ENCODE measurements at places on chromosomes 7 and 10.
A peak's percentile ranks its signal among the peaks of the same experiment; 100 is the strongest.

DNA sequence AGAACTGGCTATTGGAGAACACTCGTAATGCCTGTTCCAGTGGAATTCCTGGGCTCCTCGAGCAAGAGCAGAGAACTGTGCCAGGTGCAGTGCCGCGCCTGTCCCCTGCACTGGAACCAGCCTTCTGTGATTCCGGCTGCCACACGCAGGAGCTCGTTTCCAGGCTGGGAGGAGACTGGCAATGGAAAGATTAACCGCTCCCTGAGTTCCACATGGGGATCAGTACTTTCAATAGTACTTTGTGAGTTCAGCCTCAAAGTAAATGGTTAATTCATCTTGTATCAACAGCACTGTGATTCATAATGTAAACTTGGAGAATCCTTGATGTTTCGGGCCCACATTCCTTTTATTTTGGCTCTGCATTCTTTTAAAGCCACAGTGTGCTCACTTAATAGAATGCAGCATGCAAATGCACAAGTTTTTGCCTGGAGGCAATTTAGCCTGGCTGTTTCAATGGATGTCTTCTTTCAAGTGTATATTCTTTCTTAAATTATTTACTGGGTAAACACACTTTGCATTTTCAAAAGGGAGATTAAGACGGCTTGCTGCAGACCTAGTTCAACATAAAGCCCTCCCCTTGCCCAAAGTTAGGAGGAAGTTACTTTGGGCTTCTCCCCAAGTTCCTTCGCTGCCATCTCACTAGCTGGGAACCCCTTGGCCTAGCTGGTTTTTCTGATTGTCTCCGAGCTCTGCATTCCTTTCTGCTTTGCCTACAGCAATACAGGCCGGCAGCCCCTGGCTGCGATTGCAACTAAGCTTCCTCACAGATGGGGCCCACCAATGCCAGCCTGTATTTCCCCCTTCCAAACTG lies 138.1 kb upstream of the TCF7L2 start:
- DNase-seq = peak; percentile 95

DNA sequence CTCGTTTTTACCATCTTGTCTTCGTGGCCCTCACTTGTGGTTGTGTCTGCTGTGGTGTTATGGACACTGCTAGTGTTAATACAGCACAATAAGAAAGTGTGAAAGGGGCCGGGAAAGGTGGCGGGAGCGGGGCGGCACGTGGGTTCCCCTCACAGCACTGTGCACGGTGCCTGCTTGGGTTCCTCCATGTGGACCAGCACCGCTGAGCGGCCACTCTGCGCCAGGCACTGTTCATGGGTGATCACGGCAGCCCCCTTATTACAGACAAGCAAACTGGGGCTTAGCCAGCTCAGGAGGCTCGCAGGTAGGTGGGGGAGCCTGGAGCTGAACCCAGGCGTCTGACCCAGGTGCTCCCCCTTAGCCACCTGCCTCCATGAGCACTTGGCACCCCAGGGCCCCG lies 12.2 kb downstream of the SUN1 start:
- no peak for DNase-seq

GRCh38 chr10:114096864-114097263 lies 53.2 kb downstream of the ADRB1 start:
- no peak for DNase-seq

DNA sequence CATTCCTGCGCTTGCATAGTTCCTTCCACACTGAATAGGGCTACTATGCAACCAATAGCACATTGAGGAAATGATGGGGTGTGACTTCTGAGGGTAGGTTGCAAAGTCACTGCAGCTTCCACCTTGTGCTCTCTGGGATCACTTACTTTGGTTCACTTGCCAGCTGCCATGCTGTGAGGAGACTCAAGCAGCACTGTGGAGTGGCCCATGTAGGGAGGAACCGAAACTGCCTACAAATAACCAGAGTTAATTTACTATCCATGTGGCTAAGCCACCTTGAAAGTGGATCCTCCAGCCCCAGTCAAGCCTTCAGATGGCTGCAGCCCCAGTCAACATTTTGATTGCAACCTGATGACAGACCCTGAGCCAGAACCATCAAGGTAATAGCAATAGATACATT lies 64.3 kb downstream of the FAM204A start:
- no peak for DNase-seq

DNA sequence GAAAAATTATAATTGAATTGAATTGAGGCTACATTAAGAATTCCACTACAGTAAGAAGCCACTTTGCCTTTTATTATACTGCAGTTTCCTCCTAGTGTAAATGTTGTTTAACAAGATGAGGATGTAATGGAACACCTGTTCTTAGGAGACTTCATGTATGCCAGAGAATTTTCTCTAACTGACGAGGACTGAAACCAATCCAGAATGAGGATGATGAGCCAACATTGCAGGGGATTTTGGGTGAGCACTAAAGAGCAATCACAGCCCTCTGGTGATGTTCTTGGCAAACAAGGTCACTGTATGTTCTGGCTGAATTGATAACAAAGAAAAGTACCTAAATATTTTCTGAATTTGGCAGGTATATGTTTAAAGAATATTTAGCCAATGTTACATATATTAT lies 60.9 kb downstream of the RELN start:
- DNase-seq = no peak

GRCh38 chr7:151759591-151760042 lies 117.3 kb downstream of the PRKAG2 start:
- peak; percentile 83 for DNase-seq

DNA sequence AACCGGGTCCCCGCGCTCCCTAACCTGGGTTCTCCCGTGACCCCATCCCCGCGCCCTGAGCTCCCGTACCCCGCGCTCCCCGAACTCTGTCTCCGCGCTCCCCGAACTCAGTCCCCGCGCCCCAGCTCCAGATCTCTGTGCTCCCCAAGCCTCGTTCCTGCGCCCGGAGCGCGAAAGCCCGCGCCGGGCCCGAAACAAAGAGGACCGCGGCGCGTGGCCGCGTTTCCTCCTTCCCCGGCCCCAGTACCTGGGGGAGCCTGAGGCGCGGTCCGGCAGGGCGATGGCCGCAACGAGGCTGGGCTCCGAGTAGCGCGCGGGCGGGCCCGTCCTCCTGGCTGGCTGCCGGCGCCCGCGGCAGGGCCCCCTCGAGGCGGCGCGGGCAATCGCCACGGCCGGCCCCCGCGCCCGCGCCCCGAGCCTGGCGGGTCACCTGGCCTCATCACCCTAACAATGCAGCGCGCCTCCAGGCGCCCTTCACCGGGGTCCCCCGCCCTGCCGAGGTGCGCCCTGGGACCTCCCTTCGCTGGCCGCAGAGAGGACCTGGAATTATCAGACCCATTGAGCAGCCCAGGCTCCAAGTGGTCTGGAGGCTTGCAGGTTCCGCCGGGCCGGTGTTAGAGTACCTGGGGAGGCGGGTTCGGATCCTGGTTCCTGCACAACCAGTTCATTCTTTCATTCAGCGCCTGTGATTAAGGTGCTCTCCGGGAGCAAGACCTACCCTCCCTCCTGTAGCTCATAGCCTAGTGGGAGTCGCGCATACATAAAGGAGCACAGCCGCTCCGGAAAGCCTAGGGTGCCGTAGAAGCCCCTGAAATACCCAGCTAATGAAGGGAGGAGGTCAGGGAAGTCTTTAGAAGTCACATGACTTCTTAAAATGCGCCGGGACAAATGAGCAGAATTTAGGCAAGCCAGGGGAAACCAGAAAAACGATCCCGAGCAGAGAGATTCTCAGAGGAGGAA lies at the start of gene TNS3:
TSS of gene TNS3 (minus strand) at position 308 of the 960 bp plus-strand sequence. CDS start 142,475 bp downstream, outside the sequence.
- DNase-seq = peak; percentile 85

GRCh38 chr7:128812514-128813168 lies 17.6 kb upstream of the FLNC start:
- no peak for DNase-seq

- no peak for DNase-seq
Observed at GRCh38 chr10:44312401-44312800, 72.5 kb downstream of the CXCL12 start.

DNA sequence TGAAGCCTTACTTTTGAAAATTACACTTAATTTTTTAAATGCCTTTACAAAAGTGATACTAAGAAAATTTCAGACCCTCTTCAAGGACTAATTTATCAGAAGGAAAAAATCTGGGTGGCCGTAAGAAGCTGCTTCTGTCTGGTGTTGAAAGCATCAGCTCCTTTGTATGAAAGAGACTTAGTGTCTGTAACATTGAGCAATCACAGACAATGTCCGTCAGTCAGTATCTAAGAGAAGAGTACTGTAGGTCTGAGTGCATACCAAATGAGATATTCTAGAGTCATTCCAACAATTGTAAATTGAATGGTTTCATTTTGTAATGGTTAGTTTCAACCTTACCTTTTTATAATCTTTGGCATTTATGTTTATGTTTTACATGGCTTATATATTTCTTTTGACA lies 11.1 kb upstream of the MDFIC start:
- DNase-seq = no peak

DNA sequence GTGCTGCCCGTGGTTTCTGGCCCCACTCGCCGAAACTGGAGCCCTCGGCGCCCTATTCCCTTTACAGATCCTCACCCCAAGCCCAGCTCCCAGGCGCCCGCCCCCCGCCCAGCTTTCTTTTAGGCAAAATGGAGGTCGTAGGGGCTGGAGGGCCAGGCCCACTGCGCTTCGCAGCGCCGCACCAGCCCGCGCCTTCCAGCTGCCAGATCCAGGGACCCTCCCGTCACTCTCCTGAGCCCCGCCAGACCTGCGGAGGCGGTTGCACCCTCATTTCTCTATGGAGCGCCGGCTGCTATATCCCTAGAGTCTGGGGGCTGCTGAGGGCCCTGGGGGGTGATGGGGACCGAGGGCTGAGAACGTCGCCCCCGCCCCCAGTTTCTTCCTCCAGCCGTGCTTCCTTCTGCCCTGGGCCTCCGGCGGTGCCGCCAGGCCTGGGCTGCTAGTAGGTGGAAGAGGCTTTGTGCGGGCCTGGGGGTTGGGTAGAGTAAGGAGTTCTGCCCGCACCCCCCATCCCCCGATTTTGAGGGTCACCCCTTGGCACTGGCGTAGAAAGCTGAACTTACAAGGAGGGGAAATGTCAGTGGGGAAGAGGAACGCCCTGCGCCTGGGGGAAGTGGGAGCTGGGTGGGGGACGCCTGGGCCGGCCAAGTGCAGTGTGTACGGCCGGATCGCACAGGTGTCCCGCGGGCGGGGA lies 1.0 kb downstream of the GNB2 start:
- peak; percentile 51 for DNase-seq

- DNase-seq = no peak
Observed at GRCh38 chr7:142607351-142607750, 141.9 kb upstream of the PRSS1 start.

DNA sequence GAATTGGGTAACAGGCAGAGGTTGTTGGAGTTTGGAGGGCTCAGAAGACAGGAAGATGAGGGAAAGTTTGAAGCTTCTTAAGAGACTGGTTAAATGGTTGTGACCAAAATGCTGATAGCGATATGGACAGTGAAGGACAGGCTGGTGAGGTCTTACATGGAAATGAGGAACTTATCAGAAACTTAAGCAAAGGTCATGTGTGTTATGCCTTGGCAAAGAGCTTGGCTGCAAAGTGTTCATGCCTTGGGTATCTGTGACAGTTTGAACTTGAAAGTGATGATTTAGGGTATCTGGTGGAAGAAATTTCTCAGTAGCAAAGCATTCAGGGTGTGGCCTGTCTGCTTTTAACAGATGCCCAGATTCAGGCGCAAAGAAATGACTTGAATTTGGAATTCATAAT lies 64.5 kb upstream of the EEPD1 start:
- no peak for DNase-seq

GRCh38 chr7:2757361-2757903 lies 69.4 kb downstream of the AMZ1 start:
- DNase-seq = peak; percentile 80

GRCh38 chr7:137881607-137882260 lies 35.0 kb upstream of the DGKI start:
- no peak for DNase-seq

- peak; percentile 100 for DNase-seq
Observed at GRCh38 chr10:25016376-25017153, at the start of gene THNSL1. Gene THNSL1 (plus strand): TSS chr10:25016612. CDS start chr10:25023224, 6,612 bp downstream.

- DNase-seq = no peak
Observed at GRCh38 chr10:80540981-80541750, 3.5 kb downstream of the SH2D4B start.

All from astrocyte of the hippocampus (primary cell).